ENCODE measurements at places on chromosomes 1 and 21. TPM values are rescaled to one million over a fixed set of nuclear protein-coding genes. Genes with fewer than 3 reads are reported as not detected.

DNA sequence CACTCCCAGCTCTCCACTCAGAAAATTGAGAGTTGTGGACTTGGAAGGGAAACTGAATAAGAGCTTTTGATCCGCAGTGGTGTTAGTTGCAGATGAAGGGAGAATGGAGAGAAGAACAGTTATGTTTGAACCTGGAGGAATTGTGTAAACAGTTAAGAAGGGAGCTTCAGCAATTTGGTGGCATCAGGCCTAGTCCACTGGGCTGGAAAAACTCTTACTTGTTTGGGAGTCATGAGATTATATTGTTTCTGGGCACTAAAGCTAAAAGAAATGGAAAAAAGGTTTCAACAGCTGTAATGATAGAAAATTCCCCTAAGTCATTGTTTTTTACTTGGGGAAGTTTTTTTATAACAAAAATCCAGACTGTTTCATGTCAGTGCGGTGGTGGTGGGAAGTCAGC is 256.1 kb upstream of the C1orf87 start:
- DNase-seq = no peak

GRCh38 chr1:235859789-235860188 is 6.9 kb downstream of the LYST start:
- no peak for DNase-seq

DNA sequence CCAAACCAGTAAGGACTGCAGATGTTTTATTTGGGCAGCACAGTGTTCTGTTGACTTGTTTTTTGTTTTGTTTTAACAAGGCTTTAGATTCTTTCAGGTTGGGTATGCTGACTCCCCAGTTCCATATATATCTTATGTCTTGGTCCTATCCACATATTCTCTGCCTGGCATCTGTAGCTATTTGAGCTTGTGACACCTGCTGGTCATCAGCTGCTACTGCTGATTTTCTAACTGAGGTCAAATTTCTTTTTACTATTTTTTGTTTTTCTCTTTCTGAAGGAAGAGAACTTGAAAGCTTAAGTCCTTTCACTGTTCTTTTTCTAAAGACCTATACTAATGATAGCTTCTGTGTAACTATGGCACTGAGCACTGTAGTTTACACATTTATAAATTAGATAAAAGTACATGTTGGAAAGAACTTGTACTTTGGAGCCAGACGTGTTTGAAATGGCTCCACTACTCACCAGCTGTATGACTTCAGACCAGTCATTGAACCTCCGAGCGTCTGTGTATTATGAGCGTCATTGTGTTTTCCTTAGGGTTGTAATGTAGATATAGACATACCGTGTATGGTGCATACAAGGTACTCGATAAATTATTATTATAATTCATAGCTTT is 109.4 kb downstream of the NRDC start:
- DNase-seq = no peak

DNA sequence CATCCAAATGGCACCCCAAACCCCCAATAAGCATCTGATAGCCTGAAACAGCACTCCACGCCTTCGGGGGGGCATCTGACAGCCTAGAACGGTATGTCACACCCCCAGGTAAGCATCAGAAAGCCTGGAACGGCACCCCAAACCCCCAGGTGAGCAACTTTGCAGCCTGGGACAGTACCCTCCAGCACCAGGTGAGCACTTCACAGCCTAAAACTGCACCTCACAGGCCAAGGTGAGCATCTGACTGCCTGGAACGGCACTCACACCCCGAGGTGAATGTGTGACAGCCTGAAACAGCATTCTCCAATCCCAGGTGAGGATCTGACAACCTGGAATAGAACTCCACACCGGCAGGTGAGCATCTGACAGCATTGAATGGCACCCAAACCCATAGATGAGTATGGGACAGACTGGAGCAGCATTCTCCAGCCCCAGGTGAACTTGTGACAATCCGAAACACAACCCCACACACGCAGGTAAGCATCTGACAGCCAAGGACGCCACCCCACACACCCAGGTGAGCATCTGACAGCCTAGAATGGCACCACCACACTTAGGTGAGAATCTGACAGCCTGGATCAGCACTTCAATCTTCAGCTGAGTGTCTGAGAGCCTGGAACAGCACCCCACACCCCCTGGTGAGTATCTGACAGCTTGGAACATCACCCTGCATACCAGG is 18.3 kb upstream of the MMEL1 start:
- DNase-seq = peak; percentile 6

DNA sequence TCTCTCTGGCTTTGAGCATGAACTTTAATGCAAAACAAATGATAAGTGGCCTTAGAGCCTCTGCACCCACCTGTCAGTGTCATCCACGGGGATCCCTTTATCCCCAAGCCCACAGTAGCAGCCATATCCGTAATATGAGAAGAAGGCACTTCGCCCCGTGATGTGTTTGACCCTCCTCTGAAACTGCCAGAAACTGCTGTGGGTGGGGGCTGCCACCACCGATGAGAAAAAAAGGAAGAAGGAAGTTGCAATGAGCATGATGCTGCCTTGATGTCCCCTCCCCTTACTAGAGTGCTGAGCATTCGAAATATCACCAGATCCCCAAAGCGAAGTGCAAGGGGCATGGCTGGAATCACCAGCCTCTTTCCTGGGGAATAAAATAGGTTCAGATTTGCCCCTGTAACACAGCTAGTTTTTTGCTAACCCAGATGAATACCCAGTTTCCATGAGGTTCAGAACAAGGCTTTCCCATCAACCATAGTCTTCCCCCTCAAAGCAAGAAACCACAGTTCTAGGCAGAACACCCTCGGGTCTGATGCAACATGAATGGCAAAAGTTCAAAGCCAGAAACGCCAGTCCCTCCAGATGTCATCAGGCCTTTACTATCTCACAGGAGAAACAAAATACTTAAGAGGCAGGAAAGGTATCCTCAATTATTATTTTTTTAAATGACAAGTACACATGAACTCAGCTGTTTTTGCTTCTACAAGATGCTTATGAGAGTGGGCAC is 10.8 kb upstream of the UBXN10 start:
- DNase-seq = no peak

DNA sequence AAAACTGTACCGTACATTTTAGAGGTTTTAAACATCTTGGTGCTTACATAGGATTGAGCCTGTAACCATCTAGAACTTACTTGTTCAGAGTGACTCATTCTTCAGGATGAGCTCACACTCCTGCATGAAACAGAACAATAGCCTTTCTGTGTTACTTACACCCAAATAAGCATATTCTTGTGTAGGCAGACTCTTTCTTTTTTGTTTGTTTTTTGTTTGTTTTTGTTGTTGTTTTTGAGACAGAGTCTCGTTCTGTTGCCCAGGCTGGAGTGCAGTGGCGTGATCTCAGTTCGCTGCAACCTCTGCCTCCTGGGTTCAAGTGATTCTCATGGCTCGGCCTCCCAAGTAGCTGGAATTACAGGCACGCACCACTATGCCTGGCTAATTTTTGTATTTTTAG is 3.8 kb upstream of the CA6 start:
- DNase-seq = no peak

- no peak for DNase-seq
Measured at GRCh38 chr1:170657275-170657853, 6.6 kb upstream of the PRRX1 start.

DNA sequence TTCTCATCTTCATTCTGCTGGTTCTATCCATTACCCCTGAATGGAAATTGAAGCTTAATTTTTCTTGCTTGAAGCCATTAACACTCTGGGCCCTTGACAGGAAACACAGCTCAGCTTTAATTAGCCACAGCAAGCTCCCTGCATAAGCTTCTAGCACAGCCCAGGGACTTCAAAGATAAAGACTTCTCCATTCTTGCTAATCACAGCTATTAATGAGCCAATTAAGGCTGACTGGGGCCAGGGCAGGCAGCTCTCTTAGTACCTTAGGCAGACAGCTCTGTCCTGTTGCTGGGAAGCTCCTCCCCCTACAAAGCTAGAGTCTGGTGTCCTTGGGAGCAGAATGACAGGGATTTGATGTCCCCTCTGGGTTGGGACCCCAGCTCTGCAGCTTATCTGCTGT is 27.9 kb upstream of the TRABD2B start:
- DNase-seq = no peak

DNA sequence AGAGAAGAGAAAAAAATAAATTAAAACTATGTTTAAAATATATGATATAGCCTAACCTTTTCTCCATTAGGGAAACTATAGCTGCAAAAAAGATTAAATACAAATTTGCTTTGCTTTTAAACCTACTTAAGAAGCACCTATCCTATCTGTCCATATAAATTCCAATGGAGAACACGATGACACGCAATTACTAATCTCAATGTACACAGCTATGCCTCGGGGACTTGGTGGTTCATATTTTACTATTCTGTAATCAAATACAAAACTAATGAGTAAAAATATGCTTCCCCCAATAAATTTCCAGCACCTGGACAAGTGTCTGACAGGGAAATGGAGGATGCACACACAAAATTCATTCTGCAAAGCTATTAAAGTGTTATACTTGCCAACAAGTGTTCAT is 386.4 kb downstream of the LMO4 start:
- DNase-seq = no peak

DNA sequence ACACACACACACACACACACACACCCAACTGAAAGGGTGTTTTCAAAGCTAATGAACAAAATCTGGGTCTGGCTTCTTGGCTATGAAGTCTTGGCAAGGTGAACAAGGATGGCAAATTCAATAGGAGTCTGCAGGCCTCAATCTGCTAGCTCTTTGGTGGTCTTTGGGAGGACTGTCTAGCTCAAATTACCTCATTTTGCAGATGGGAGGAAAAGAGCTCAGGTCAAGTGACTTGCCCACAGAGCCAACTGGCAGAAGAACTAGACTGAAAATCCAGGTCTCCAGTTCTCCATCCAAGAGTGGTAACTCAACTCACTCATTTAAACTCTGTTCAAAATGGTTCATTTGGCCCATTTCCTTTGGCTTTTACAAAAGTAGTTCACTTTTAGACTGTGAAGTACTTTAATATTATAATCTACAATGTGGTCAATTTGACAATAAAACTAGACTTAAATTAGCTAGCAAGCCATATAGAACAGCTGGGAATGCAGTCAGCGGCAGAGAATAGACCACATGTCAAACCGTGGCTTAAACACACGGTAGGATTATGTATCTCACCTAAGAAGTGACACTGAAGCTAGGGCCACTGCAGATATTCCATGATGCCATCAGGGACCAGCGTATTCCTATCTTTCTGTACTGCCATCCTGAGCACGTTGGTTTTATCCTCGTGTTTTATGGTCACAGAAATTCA is 112.9 kb downstream of the APP start:
- DNase-seq = no peak

GRCh38 chr1:171711643-171712042 is 30.2 kb downstream of the VAMP4 start:
- DNase-seq = no peak

- DNase-seq = peak; percentile 63
Measured at GRCh38 chr1:246566813-246567645, 773 bp downstream of the CNST start.

DNA sequence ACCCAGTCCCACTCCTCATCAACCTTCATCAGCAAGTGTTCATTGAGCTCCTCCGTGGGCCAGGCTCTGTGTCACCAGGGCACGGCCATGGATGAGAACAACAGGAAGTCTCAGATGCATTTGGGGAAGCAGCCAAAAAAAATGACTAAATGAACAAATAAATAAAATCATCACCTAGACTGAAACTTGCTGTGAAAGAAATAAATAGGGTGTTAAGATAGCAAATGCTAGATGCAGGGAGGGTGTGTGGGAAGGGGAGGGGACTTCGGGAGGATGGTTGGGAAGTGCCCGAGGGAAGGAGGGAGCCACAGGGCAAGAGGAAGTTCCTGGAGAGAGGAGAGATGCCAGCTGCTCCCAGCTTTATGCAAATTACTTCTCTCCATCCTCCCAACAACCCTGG is 696.7 kb downstream of the PTPRU start:
- DNase-seq = no peak

- no peak for DNase-seq
Measured at GRCh38 chr1:156931974-156932710, 11.7 kb downstream of the LRRC71 start.

- peak; percentile 75 for DNase-seq
Measured at GRCh38 chr1:12166834-12167492, at the start of gene TNFRSF1B. Gene TNFRSF1B (plus strand): TSS chr1:12166991. CDS start chr1:12167092, 101 bp downstream.

GRCh38 chr1:230867903-230868735 is at the start of gene C1orf198:
Gene C1orf198 (minus strand): TSS chr1:230868521. CDS start chr1:230868512, 9 bp downstream.
- peak; percentile 85 for DNase-seq

- DNase-seq = no peak
Measured at GRCh38 chr1:8782001-8782620, 35.3 kb downstream of the RERE start.

DNA sequence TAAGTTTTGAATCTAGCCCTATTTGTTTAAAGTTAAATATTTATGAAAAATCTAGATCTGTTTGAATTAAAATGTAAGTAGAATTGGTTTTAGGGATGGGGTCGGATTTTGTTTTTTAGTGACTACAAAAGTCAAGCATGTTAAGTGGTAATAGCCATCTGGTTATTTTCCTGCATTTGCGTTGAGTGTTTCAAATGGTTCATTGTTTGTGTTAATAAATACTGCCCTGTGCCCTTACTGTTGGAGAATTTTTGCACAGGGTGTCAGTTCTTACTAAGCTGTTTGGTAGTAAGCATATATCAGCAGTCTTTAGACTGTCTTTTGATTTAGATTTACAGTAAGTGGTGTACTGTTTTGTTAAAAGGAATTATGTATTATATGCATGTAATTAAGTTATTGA is 46.1 kb upstream of the TARS2 start:
- DNase-seq = no peak

DNA sequence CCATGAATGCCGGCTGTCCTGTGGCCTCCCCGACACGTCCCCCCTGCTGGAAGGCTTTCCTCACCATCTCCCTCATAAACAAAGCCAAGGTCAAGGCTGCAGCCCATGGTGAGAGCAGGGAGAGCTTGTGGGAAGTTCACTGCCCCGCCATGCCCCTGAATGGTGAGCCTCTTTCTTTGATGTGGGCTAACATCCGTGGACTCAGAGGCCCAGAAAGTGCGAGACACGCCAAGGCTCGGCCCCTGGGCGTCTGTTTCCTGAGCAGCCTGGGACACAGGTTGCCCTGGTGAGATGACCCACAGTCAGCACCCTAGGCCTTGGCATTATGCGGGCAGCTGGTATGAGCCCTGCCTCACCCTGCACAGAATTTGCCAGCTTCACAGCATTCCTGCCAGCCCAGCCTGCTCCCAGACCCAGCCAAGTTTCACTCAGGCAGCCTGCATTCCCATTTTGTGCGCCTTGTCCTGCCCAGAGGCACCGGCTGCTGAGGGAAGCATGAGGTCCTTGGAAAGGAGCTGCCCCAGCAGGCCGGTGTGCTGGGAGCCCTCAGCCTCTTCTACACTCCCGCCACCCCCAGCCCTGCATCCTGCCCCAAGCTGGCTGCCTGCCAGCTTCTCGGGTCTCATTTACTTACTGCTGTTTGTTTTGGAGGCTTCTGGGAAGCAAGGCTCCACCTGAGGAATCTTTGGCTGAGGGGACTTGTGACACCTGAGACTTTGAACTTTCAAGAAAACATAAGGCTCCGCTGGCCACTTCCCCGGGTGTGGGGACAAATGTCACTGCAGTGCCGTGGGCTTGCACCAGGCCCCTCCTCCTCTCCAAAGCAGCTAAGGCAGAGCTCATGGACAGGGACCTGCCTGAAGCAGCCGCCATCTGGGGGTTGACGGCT is 31.9 kb downstream of the NEK2 start:
- DNase-seq = no peak

- peak; percentile 71 for DNase-seq
Measured at GRCh38 chr1:162023547-162024501, at the start of gene OLFML2B. Gene OLFML2B (minus strand): TSS chr1:162023869. CDS start chr1:162023430, 439 bp downstream.

TMPRSS2 gene
- 0.04 TPM for polyA plus RNA-seq

CR1 gene
- polyA plus RNA-seq = 0.35 TPM

COL6A2 gene
- polyA plus RNA-seq = 221 TPM

PLEKHM2 gene
- 104 TPM for polyA plus RNA-seq

FCRL4 gene
- polyA plus RNA-seq = not detected

TMEM63A gene
- 13.7 TPM for polyA plus RNA-seq

EFNA3 gene
- 1.9 TPM for polyA plus RNA-seq

DNAI4 gene
- 1.3 TPM for polyA plus RNA-seq

OLFML2B gene
- 2.8 TPM for polyA plus RNA-seq

CD53 gene
- polyA plus RNA-seq = 12.1 TPM

Data from heart left ventricle (tissue), 16 donors.